ENCODE measurements at places on chromosomes 6 and 20.

DNA sequence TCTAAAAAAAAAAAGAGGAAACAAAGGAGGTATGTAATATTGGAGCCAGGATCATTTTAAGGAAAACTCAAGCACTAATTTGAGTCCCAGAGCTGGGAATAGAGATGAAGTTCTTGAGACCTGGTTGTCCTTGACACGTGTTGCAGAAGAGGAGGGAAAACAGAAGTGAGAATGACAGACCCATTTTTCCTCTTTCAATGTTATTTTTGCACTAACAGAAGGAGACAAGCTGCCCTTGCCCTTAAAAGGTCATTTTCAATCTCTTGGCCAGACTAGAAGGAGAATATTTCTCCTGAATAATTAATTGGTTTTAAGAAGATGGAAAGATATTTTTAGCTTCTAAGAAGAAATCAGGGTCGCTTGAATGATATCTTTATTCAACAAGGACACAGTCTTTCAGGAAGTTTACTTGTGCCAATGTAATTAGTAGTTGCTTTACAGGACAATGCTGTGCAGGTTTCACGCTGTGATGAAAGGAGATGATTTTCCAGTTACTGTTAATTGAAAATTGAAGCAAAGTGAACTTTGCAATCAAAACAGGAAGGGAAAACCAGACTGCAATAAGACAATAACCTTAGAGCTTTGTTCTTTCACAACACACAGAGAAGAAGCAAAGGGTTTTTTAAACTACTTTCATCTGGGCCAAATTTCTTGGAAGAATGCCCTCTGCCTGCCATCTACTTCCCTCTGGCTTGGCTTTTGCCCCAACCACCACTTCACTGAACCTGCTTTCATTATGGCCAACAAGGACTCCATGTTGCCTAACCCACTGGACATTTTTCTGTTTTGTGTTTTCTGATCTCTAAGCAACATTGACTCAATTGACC, 107.8 kb upstream of the SHLD1 start:
- DNase-seq, result no peak

- DNase-seq, result peak; percentile 62
Observed at GRCh38 chr6:34182751-34183531, 37.1 kb upstream of the GRM4 start.

DNA sequence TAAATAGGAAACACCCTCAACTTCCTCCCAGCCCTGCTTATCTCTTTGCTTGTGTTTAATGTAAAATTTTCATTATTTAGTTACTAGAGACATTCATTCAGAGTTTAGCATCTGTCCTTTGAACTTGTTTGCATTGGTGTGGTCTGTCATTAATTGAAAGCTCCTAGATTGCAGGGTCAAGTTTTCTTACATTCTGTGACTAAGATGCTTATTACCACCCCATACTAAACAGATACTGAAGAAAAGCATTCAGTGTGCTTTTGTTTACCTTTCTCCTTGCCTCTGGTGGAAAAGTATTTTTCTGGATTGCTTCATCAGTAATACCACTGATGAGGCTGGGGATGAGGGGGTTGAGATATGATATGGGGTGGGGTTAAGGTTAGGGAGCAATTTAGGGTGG, 199.0 kb downstream of the SAMD5 start:
- DNase-seq, result no peak

DNA sequence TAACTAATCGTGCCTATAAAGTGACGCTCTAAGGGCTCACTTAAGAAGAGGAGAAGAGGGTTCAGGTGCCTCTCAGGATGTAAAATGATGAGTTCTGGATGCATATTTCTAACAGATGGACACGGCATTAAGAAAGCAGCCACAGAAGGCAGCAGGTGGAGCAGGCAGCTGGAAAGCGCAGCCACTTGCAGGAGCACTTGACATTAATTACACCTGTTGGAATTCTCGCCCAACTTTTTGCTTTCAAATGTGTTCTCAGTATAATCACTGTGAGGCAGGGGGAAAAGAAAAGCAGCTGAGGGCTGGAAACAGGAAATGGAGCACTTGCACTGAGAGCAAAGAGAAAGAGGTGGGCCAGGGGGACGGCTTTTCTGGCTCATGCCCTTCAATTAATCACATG, 164.2 kb downstream of the NKAIN2 start:
- no peak for DNase-seq

DNA sequence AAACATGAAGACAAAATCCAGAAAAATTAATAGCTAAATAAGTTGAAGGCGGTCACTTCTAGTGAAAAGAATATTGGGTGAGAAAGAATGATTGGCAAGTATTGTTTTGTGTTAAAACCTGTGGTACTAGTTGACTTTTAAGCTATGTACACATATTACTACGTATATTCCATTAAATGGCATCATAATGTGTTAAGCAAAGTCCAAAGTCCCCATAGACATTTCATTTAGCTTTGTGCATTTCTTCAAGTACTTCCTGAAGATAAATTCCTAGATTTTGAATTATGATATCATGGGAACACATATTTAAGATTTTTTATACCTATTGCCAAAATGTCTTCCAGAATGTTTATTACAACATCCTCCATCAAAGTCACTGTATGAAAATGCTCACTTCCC, 272.7 kb upstream of the IRAK1BP1 start:
- DNase-seq, result no peak

DNA sequence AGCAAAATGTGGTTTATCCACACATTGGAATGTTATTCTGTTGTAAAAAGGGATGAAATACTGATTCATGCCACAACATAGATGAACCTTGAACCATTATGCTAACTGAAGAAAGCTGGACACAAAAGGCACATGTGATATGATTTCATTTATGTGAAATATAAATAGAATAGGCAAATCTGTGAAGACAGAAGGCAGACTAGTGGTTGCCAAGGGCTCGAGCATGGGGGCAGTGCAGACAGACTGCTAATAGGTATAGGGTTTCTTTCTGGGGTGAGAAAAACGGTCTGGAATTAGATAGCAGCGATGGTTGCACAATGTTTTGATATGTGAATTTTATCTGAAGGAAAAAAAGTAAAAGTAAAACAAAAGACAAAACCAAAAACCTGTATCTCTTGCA, 54.6 kb upstream of the FNDC1 start:
- DNase-seq, result no peak

- no peak for DNase-seq
Observed at GRCh38 chr20:1397710-1398109, 4.9 kb upstream of the FKBP1A start.

GRCh38 chr20:3690413-3690812, 8.6 kb upstream of the ADAM33 start:
- DNase-seq, result no peak

DNA sequence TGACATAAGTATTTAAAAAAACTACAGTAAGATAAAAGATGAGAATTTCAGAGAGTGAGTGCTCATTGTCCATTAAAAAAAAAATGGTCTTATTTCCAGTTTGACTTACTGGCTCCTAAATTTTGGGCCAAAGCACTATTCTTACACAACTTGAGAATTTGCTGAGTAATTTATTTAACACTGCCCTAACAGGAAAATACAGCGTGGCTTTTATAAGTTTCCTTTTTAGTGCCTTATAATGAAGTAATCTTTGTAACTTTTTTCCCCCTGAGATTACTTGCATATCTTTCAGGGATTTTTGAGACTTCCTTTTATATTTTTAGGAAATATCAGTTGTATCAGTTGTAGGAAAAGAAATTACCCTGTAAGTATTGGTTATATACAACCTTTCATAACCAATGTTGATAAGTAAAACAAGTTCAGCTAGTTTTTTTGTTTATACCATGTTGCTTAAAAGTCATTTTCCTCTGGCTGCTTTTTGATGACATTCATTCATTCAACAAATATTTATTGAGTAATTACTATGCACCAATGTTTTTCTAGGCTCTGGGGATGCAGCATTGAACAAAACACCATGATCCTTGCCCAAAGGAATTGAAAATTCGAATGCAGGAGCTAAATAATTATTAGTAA, 106.4 kb upstream of the SGK1 start:
- DNase-seq, result no peak

GRCh38 chr6:44373787-44374186, 13.7 kb upstream of the CDC5L start:
- no peak for DNase-seq
